Activated CD4-positive, alpha-beta memory T cell treated with anti-CD3 and anti-CD28 coated beads, Interleukin-2, amount 10 ng/mL, durations not matched to agents 7 days and 5 days (primary cell): ENCODE measurements at places on chromosomes 13 and 19. TPM values are rescaled to one million over a fixed set of nuclear protein-coding genes. Genes with fewer than 3 reads are reported as not detected.

FAM174C gene
- total RNA-seq: 50.1 TPM

GRCh38 chr13:106523576-106523975, 11.9 kb downstream of the EFNB2 start:
- no peak for DNase-seq

ZNF536 gene
- total RNA-seq: not detected

GRCh38 chr13:45886466-45886865, 34.9 kb upstream of the SIAH3 start:
- DNase-seq: no peak

CALR3 gene
- not detected for total RNA-seq

DNA sequence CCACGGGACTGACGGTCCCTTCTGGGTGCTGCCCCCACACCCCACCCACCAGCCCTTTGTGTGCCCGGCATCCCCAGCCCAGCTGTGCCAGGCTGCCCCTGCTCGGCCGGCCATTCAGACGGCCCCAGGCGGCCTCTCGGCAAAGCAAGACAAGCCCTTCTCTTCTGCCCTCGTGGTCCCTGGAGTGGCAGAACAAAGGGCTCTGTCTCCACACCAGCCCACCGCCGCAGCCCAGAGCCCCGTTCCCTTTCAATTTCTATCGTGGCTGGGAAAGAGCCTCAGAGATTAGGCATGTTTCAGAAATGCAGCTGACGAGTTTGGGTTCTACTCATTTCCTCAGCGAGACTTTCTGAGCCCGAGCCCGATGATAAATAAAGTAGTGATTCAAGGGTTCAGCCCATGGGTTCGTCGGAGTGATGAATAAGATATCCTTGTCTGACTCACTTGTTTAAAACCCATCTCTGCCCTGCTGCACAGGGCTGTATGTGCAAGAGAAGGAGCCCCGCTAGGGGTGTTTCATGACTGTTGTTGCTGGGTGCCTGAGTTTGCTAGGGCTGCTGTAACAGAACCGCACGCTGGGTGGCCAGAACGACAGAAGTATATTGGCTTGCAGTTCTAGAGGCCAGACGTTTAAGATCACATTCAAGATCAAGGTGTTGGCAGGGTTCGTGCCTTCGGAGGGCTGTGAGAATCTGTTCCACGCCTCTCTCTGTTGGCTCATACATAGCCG, 4.3 kb downstream of the MYO9B start:
- DNase-seq: peak; percentile 81

GRCh38 chr19:56841193-56841543, 642 bp upstream of the PEG3 start:
- DNase-seq: no peak

OR7A5 gene
- not detected for total RNA-seq

DNA sequence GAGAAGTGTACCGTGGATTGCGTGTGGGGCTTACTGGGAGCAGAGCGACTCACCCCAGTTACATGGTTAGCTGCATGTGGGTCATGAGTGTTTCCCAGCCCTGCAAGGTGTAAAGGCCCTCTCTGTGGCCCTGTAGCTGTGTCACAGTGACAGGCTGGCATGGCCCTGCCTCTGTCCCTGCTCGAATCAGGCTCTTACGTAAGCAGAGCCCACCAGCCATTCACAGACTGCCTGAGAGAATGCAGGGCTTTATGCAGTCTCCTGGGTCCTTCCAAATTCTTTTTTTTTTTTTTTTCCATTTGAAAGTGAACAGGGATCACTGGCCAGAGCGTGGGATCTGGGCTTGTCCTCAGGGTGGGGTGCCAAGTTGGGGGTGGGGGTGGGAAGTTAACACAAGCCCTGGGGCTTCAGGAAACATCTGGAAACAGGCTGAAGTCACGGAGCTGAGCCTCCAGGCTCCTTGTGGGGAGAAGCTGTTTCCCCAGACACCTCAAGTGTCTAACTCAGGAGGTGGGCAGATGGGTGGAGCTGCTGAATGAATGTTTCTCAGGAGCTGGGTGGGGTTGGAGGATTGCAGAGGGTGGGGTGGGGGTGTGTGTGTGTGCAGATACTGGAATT, 13.4 kb downstream of the TECR start:
- DNase-seq: no peak

- no peak for DNase-seq
Observed at GRCh38 chr19:38172001-38172400, 52.0 kb downstream of the DPF1 start.

AMH gene
- total RNA-seq: 7.6 TPM

RDH8 gene
- not detected for total RNA-seq

GRCh38 chr13:99393791-99394735, 86.9 kb upstream of the GPR183 start:
- no peak for DNase-seq

DNA sequence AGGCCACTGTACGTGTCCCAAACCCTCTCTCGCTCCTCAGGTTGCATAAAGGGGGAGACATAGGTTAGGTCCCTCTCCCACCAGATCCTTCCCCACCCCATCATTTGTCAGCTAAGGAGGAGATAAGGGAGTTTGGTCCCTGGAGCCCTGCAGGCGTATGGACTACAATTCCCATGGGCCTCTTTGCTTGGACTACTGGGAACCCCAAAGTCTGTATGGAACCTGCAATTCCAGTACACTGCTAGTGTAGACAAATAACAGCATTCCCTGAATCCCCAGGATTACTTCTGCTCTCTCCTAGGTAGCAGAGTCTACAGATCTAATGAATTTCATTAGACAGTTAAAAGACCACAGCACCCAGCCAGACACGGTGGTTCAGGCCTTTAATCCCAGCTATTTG, 16.0 kb upstream of the HSD17B14 start:
- no peak for DNase-seq

GRCh38 chr13:33377411-33377810, 91.9 kb upstream of the STARD13 start:
- DNase-seq: no peak

- DNase-seq: no peak
Observed at GRCh38 chr19:39316627-39317321, 3.9 kb downstream of the LRFN1 start.

PRR20D gene
- total RNA-seq: not detected

STOML3 gene
- total RNA-seq: not detected

DNA sequence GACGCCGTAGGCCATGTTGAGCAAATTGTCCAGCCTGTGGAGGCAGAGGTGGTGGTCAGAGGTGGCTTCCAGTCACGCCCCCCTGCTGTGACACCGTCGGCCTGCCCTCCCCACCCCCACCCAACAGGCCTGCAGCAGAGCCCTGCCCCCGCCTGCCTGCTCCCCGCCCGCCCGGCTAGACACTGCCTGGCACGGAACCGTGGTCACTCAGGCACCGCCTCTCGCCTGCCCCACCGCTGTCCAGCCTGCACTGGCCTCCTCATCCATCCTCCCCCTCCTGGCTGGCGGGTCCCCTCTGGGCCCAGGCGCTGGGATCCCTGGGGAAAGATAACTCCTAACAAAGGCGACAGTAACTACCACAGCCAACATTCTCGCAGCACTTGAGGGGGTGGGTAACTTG, 21.7 kb downstream of the PRKCSH start:
- DNase-seq: no peak

GRCh38 chr13:98507282-98507797, 69.6 kb downstream of the STK24 start:
- no peak for DNase-seq

UNC13A gene
- total RNA-seq: not detected

CLEC17A gene
- total RNA-seq: not detected

DNA sequence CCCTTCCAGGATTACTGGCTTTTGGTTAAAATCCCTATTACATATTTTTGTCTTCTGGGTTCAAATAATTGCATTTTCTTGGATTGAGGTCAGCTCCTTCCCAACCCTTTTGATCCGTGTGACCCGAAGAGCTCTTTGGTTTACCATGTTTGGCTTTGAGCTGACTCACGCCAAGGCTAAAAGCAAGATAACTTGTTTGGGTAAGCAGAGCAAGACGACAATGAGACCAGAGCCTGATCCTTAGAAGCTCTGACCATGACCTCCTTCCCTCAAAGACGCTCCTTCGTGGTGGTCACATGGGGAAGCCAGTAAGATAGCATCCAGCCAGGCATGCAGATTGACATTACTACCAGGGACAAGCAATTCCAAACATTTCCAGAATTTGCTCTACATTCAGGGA, 153.8 kb downstream of the DCT start:
- no peak for DNase-seq

DNA sequence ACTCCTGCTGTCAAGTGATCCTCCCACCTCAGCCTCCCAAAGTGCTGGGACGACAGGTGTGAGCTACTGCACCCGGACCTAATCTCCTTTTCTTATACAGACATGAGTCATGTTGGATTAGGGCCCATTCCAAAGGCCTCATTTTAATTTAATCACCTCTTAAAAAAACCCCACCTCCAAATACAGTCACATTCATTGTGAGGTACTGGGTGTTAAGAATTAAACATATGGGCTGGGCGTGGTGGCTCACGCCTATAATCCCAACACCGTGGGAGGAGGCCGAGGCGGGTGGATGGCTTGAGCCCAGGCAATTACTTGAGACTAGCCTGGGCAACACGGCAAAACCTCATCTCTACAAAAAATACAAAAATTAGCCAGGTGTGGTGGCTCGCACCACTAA, 46.6 kb downstream of the PIN1 start:
- no peak for DNase-seq

- no peak for DNase-seq
Observed at GRCh38 chr19:29667387-29667783, 2.1 kb downstream of the PLEKHF1 start.

GRCh38 chr19:22532388-22533300, 101.5 kb upstream of the ZNF492 start:
- no peak for DNase-seq

- DNase-seq: no peak
Observed at GRCh38 chr19:57947088-57947418, 453 bp downstream of the ZNF256 start.
